NCI-H187 treated with DMSO at 0.1 percent for 48 hours (cell line): ENCODE measurements at places on chromosomes 11 and 22.

DNA sequence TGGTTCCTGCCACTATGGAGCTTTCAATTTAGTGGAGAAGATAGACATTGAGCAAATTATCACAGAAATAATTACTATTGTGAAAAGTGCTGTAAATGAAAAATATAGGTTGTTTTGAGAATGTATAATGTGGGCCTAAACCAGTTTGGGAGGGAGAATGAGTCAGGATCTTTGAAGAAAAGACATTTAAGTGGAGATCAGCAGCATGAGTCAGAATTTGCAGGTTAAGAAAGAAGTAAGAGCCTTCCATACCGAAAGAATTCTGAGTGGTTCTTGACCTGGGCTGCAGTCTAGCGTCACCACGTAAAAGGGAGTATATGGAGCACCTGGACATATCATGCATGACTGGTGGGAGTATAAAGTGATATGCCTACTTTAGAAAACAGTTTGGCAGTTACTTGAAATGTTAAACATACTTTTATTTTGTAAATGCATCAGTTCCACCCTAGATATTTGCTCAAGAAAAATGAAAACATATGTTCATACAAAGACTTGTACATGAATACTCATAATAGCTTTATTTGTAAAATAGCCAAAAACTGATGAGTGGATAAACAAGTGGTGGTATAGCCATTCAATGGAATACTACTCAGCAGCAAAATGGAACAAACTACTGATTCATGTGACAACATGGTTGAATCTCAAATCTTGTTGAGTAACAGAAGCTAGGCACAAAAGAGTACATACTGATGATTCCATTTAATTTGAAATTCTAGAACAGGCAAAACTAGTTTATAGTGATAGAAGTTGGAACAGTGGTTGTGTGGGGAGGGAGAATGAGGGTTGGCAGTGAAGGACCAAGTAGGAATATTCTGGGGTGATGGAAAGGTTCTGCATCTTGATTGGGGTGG, 99.2 kb downstream of the STIM1 start:
- no peak for DNase-seq

DNA sequence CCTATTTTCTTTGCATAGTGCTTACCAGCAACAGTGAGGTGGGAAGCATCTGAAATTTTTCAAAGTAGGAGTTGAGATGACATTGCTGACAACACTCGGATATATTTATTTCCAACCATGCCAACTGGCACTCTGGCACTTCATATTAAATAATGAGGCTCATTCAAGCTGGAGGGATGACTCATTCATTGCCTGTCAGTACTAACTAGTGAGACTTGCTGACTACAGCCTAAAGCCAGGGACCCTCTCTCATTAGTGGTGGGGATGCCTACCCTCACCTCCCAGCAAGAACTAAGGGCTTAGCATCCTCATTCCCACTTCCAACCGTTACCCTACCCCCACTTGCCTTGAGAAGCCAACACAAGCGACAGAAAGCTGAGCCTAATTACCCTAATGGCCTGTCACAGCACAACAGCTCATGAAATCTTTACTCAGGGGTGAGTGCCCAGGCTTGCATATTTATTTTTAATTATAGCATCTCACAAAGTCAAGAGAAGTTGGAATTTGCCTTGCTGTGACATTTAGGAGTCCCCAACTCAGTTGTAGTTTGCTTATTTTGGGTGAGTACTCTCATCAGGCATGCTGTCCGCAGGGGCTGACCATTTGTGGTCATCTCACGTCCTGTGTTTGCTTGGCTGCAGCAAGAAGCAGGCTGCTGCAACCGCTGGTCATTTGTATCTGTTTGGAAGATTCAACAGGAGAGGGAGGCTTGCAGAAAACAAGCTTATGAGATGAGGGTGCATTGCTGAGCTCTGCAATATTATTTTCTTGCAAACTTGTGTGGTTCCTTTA, 181.6 kb upstream of the POU2AF2 start:
- no peak for DNase-seq

DNA sequence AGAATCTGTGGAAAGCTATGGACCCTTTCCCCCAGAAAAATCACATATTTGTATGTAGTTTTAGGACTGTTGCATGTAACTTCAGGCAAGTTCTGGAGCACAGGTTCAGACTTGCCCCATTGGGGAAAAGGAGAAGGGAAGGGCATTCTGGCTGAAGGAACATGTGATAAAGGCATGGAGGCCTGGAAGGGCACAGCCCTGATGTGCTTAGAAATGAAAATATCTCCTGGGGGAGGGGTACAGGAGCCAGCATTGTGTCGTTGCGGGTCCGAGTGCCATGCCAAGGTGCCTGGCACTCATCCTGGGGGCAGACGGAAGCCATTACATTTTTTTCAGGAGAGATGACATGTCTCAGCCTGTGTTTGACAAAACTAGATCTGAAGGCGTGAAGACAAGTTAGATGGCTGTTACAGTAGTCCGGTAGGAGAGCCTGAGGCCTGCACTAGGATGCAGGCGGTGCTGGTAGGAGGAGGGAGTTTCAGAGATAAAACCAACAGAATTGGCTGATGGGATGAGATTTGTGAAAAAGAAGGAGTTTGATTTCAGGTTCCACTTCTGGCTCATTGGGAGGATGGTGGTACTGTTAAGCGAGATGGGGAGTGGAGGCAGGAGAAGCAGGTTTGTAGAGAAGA, 96.9 kb downstream of the TEAD1 start:
- DNase-seq, result no peak

DNA sequence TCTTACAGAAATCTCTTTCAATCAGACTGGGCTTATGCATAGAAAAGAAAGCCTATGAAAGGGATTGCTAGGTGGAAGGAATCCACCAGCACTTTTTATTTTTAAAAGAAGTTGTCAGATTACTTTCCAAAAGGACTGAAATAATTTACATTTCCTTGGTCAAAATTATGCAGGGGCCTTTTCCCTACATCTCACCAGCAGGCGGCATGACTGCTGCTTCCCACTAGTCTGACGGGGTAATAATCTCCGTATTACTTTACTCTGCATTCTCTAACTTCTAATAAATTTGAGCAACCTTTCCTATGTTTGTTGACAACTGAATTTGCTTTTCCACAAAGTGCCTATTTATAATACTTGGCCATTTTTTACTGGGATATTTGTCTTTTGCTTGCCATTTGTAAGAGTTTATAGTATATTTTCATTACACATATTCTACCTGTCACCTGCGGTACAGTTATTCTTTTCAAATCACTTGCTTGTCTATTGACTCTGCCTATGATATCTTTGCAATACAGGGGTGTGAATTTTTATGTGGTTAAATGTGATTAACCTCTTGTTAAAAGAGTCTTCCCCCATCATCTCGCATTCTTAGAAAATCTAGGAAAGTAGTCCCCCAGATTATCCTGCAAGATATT, 51.9 kb upstream of the USP47 start:
- no peak for DNase-seq

GRCh38 chr11:87459351-87459750, 421.6 kb downstream of the TMEM135 start:
- no peak for DNase-seq

DNA sequence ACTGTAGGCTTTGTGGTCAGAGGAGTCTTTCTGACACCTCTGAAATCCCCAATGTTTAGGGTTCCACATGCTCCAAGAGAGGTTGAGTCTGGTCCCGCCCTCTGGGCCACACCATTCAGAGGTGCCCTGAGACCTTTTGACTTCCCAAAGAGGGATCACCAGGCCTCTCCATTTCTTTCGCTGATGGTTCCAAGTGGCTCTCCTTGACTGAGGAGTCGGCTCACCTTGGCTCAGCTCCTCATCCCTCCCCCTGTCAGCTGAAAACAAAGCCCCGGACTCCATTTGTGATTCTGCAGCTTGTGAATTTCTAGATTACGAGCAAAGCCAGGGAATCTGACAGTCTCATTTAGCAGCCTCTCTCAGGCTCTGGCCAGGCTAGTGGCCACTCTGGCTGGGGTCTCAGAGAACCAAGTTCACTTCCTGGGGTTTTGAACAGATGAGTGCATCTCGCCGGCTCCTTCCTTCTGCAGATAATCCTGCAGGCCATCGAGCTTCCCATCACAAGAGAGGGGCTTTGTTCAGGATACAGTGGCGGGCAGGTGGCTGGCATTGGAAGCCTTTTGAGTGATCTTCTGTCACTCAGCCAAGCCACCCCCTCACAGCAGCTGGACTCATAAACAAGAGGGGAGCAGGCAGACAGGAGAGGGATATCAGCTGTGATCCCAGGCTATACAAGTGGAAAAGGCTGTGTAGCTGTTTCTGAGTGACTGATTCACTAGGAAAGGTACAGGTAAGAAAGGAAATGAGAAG, 102.9 kb downstream of the TRIM29 start:
- no peak for DNase-seq

GRCh38 chr11:31809857-31810778, 1.0 kb downstream of the PAX6 start:
- no peak for DNase-seq

DNA sequence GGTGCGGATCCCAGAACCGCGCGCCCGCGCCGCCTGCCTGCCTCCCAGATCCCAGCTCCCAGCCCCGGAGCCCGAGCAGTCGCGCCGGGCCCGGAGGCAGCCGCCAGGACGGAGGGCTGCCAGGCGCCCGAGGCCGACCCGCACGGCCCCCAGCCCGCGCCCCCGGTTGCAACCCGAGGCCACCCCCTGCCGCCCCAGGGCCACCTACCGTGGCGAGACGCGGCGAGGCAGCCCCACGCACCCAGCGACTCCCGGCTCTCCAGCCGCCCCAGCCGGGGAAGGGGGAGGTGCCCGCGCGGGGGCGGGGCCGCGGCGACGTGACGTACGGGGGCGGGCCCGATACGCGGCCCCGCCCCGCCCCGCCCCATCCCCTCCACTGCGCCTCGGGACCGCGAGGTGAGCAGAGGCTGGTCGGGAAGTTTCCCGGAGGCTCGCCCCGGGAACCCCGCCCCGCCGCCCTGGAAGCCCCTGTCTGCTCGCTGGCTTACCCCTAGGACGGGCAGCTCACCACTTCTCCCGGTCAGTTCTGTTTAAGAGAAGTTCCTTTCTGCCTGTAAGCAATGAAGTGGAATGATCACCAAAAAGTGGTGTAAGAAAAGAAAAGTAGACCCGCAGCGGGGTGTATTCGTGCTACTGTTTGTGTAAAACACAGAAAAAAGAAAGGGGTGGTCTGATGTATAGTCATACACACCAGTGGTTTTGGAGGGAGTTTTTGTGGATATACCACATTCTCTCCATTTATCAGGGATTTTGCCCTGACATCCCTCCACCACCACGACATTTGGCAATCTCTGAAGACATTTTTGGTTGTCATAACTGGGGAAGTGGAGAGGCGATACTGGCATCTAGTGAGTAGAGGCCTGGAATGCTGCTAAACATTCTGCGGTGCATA, at the start of gene TPST2:
TSS of gene TPST2 (minus strand) at position 288 of the 892 bp plus-strand sequence. CDS start 48,502 bp downstream, outside the sequence.
- DNase-seq, result no peak

- peak; percentile 20 for DNase-seq
Observed at GRCh38 chr11:116787786-116788486, at the start of gene ZPR1. Gene ZPR1, minus strand, starts transcription at chr11:116788023. Its CDS starts 33 bp downstream, at chr11:116787990.

DNA sequence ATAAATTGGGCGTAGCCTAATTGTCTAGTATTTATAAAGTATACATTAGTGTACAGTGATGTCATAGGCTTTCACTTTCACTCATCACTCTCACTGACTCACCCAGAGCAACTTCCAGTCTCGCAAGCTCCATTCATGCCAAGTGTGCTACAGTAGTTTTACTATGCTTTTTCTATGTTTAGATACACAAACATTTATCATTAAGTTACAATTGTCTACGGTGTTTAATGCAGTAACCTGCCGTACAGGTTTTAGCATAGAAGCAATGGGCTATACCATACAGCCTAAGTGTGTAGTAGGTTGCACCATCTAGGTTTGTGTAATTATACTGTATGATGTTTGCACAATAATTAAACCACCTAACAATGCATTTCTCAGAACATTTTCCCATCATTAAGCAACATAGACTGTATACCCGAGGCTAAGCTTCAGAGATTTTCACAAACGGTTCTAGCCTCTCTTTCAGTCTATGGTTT, 17.5 kb downstream of the OR9G1 start:
- no peak for DNase-seq

- DNase-seq, result no peak
Observed at GRCh38 chr11:129410395-129410960, 34.8 kb downstream of the BARX2 start.
